Smooth muscle cell of trachea (primary cell): ENCODE measurements at places on chromosomes 4 and X. TPM values are rescaled to one million over a fixed set of nuclear protein-coding genes. Genes with fewer than 3 reads are reported as not detected.

The TLR1 gene
- total RNA-seq = 2.2 TPM in 2 replicates

The UGT2B10 gene
- not detected in 2 replicates for total RNA-seq

The CFI gene
- 2.0 and 8.3 TPM in 2 replicates for total RNA-seq

The AFF2 gene
- under 0.01 TPM in 1 of 2 replicates, not detected in the other for total RNA-seq

The CLTRN gene
- 0.29 and 0.50 TPM in 2 replicates for total RNA-seq

The P2RY4 gene
- 0.44 TPM in 1 of 2 replicates, not detected in the other for total RNA-seq

The NPY2R gene
- total RNA-seq = not detected in 2 replicates

The STPG2 gene
- under 0.01 TPM in 1 of 2 replicates, not detected in the other for total RNA-seq

The TMEM150C gene
- total RNA-seq = 0.15 and 0.33 TPM in 2 replicates

The HSD17B10 gene
- total RNA-seq = 39.2 and 65.3 TPM in 2 replicates

The CDX4 gene
- total RNA-seq = not detected in 2 replicates

The USP17L20 gene
- total RNA-seq = not detected in 2 replicates

The PAGE2B gene
- not detected in 2 replicates for total RNA-seq

The KCNE5 gene
- total RNA-seq = 0.58 and 0.66 TPM in 2 replicates

The ARMCX6 gene
- 34.6 and 43.6 TPM in 2 replicates for total RNA-seq

The COL4A6 gene
- 0.83 and 1.5 TPM in 2 replicates for total RNA-seq

The EVC2 gene
- total RNA-seq = 12.7 and 16.0 TPM in 2 replicates

The DDIT4L gene
- total RNA-seq = 6.1 and 6.5 TPM in 2 replicates

The BEX1 gene
- total RNA-seq = 0.15 and 0.17 TPM in 2 replicates

The HPSE gene
- total RNA-seq = 0.50 and 1.6 TPM in 2 replicates

The HHIP gene
- total RNA-seq = 0.29 TPM in 1 of 2 replicates, not detected in the other

The FGG gene
- not detected in 2 replicates for total RNA-seq

The SLC6A8 gene
- total RNA-seq = 8.9 and 14.9 TPM in 2 replicates

The SPIN4 gene
- total RNA-seq = 2.3 and 4.7 TPM in 2 replicates

The H2BW1 gene
- not detected in 2 replicates for total RNA-seq

The RASSF6 gene
- total RNA-seq = under 0.01 TPM in 2 replicates

The RBM47 gene
- 1.0 and 1.3 TPM in 2 replicates for total RNA-seq

The ARX gene
- total RNA-seq = not detected in 2 replicates

The PRDM8 gene
- total RNA-seq = 9.0 and 9.4 TPM in 2 replicates

The DYNLT3 gene
- 58.1 and 60.5 TPM in 2 replicates for total RNA-seq

The SNCA gene
- 1.0 and 2.0 TPM in 2 replicates for total RNA-seq

The SFRP2 gene
- total RNA-seq = not detected in 2 replicates

The TBL1X gene
- 20.2 and 23.7 TPM in 2 replicates for total RNA-seq

The S100G gene
- not detected in 2 replicates for total RNA-seq

The FABP2 gene
- total RNA-seq = not detected in 2 replicates

The USP17L18 gene
- total RNA-seq = not detected in 2 replicates

The P2RY10 gene
- total RNA-seq = not detected in 2 replicates

The ESX1 gene
- not detected in 2 replicates for total RNA-seq

The HMX1 gene
- total RNA-seq = not detected in 2 replicates

The SUPT20HL1 gene
- total RNA-seq = 0.15 and 0.17 TPM in 2 replicates

The AMBN gene
- total RNA-seq = not detected in 2 replicates

The ITIH6 gene
- not detected in 2 replicates for total RNA-seq

The PCDH18 gene
- 382 and 502 TPM in 2 replicates for total RNA-seq

The CORIN gene
- total RNA-seq = 0.15 and 0.33 TPM in 2 replicates

The PAGE1 gene
- total RNA-seq = not detected in 2 replicates

The ADGRL3 gene
- total RNA-seq = not detected in 2 replicates

The HAND2 gene
- 0.58 and 0.66 TPM in 2 replicates for total RNA-seq

The VCX2 gene
- total RNA-seq = not detected in 2 replicates

The CHST7 gene
- 17.0 and 36.1 TPM in 2 replicates for total RNA-seq

The CDS1 gene
- total RNA-seq = 0.17 and 0.58 TPM in 2 replicates
